ENCODE measurements at places on chromosomes 6 and 20.

DNA sequence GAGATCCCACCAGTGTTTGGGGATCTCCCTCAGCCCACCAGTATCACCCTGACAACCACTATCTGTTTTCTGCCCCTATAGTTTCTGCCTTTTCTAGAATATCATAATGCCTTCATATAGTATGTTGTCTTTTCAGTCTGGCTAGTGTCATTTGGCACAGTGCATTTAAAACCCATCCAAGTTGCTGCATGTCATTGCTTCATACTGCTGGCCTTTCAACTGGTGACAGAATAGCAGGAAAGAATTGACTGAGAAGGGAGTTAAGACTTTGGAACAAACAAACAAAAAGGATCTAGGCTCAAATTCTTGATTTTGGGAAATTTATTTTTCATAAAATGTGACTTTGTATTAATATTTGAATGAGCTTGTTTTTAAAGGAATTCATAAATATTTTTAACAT lies 4.5 kb downstream of the LMBRD1 start:
- no peak for DNase-seq

GRCh38 chr6:170438861-170439260 lies 114.2 kb downstream of the PSMB1 start:
- no peak for DNase-seq

GRCh38 chr6:144893680-144894151 lies 608.6 kb downstream of the UTRN start:
- DNase-seq: no peak

DNA sequence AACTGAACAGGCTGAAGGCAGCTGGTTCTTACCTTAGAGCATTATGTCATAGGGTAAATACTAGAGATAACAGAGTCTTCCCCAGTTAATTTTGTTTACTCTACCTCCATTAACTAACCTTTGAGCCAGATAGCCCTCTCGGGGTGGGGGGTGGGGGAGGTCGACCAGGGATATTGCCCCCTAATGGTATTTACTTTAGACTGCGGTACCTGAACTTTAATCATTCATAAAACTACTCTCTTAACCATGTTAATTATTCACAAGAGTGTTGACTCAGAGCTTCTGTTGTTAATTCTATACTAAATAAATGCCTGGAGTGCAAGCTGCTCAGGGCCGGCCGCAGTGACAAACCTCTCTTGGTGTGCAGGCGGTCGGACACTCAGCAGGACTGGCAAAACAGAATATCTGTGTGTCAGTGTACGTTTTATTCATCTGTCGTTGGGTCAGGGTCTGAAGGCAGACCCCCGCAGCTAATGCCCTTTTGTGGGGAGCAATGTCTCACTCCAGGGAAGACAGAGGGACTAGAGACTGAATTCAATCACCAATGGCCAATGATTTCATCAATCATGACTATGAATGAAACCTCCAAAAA lies 152.4 kb upstream of the COL21A1 start:
- no peak for DNase-seq

GRCh38 chr6:29141606-29142005 lies 29.1 kb upstream of the OR2J2 start:
- DNase-seq: no peak

GRCh38 chr20:60204601-60205000 lies 246.4 kb downstream of the CDH26 start:
- no peak for DNase-seq

DNA sequence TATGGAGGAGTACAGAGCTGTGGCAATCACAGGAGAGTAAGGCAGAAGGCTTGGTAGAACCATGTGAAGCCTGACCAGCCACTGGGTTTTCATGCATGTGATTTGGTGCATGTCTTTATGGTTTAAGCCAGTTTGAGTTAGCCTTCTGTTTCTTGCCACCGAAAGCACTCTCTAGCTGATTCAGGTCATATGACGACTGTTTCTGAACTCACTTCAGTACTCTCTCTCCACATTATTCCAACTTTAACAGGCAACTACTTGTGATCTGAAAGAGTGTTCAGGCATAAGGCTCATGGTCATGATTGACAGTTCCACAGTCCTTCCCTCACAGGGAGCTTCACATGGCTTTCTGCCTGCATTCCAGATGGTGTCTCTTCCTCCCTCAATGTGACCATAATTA lies 63.3 kb upstream of the TAB2 start:
- no peak for DNase-seq

DNA sequence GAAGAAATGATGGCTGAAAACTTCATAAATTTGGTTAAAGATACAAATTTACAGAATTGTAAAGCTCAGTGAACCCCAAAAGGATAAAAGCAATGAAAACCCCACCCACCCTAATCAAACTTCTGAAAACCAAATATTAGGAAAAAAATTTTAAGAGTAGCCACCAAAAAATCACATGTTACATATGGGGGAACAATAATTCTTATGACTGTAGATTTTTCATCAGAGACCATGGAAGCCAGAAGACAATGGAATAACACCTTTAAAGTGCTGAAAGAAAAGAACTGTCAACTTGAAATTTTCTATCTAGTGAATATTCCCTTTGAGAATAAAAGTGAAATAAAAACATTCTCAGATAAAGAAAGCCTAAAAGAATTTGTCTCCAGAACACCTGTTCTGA lies 24.4 kb downstream of the PROCR start:
- no peak for DNase-seq

GRCh38 chr20:51022803-51023616 lies at the start of gene KCNG1:
TSS of gene KCNG1 (minus strand) at chr20:51023107. CDS start at chr20:51010338, 12,769 bp downstream.
- DNase-seq: no peak

- no peak for DNase-seq
Measured at GRCh38 chr20:48092596-48093280, 307.5 kb upstream of the SULF2 start.

GRCh38 chr6:116036075-116036773 lies 24.5 kb downstream of the FRK start:
- no peak for DNase-seq

- no peak for DNase-seq
Measured at GRCh38 chr6:21593927-21594415, 420 bp downstream of the SOX4 start.

DNA sequence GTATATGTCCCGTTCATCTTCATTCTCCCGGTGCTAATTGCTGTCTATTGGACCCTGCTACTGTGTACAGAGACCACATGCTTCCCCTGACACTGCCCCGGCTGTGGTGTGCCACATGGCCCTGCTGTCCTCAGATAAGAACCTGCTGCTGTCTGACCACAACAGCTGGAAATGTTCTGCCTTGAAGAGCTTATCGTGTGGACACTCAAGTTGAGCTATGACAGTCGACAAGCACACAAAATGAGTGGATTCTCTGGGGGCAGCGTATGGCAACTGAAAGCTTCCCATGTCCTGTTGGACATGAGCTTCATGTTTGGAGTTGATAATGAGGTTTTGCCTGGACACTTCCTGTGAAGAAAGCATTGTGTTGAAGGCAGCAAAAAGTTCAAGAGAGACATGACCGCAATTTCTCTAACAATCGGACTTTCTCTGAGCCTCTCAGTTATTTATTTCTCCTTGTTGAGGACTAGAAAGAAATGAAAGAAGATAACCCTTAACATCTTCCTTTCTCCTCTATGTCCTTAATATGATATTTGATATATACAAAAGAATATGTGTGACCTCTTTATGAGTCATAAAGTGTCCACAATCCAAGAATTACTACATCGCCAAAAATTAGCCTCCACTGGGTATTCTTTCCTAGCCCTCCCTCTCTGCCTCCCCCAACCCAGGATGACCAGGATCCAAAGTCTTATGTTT lies 187.1 kb upstream of the TCF21 start:
- no peak for DNase-seq

DNA sequence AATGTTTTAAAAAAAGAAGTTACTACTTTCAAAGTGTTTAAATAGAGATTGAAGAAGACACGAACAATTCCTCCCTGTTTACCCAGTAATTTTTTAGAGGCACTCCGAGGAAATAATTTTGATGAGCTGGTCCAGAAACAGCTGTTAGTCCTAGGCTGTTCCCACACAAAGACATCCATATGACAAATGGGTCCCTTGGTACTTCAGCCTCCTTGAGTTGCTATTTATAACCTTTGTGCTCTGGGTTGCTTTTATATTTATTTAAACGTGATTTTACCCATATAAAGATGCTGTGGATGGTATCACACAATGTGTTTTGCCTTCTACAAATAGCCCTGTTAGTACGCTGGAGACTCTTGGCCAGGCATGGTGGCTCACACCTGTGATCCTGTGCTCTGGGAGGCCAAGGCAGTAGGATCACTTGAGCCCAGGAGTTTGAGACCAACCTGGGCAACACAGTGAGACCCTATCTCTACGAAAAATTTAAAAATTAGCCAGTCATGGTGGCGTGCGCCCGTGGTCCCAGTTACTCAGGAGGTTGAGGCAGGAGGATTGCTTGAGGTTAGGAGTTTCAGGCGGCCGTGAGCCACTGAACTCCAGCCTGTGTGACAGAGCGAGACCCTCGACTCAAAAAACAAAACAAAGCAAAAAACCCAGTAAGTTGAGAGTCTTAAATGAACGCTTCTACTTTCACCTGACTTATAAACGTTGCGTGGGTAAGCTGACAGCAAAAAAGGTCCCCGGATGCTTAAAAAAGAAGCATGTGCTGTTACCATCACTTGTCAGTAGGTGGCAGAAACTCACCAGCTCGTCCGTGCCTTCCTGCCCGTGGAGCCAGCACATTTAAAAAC lies 56.9 kb upstream of the ARMH2 start:
- no peak for DNase-seq

DNA sequence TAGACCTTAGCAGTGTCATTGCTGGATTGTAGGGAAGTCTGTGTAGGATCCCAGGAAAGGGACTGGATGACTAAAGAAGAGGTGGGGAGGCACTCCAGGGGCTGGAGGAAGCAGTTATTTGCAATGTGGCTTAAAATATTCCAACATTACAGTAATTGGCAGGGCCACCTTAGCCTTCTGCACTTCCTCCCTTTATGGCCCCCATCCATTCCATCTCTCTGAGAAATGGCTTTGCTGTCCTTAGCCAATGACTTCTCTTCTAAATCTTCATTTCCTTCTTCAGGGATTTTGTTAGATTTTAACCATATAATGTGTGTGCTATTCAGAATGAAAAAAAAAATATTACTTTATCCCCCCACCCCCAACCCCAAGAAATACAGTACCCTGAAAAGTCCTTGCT lies 6.4 kb downstream of the ADGRF5 start:
- DNase-seq: no peak

DNA sequence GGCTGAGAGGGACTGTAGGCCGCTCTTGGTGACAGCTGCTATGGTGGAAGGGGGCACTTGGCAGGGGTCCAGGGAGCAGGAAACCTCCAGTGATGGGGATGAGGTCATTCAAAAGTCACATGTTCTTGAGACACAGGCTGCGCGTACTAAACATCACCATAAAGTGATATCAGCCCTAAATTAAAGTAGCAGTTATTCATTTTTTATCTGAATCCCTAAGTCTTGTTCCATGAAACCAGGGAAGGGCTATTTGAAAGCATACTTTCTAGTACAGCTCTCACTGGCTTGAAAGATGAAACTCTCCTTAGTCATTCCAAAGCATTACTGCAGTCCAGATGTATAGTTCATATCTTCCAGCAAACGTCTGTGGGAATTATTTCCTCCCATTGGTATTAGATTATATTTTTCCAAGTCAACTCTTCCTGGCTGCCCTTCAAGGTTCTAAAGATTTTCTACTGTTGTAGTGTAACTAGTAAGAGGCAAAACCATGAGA lies 373.1 kb downstream of the CD109 start:
- DNase-seq: no peak

- no peak for DNase-seq
Measured at GRCh38 chr20:40232273-40232672, 456.8 kb downstream of the MAFB start.

DNA sequence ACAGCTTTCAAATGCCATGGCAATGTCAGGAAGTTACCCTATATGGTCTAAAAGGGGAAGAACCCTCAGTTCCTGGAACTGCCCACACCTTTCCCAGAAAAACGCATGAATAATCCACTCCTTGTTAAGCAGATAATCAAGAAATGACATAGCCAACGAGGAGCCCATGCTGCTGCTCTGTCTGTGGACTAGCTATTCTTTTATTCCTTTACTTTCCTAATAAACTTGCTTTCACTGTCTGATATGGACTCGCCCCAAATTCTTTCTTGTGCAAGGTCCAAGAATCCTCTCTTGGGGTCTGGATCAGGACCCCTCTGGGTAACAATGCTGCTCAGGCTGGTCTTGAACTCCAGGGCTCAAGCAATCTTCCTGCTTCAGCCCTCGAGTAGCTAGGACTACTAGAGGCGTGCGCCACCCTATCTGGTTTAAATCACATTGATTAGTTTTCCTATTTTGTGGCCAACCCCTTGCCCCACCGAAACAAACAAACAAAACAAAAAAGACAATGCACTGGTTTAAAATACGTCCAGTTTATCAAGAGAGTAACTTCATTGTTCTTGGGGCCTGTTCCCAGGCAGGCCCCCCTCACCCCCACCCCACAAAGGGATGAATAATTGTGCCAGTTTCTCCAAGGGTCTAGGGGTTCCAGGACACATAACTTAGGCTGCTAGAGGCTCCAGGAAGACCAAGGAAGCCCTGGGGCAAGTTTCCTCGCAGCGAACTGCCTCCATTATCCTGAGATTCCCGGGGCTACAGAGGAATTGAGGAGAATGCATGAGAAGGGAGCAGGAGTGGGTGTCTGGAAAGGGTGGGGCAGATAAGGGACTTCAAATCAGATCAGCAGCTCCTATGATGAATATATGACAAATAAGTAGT lies 10.1 kb upstream of the AKAP12 start:
- DNase-seq: no peak

GRCh38 chr6:26592649-26593048 lies 4.1 kb upstream of the ABT1 start:
- DNase-seq: no peak

- no peak for DNase-seq
Measured at GRCh38 chr6:15484140-15484539, 178.7 kb downstream of the DTNBP1 start.

DNA sequence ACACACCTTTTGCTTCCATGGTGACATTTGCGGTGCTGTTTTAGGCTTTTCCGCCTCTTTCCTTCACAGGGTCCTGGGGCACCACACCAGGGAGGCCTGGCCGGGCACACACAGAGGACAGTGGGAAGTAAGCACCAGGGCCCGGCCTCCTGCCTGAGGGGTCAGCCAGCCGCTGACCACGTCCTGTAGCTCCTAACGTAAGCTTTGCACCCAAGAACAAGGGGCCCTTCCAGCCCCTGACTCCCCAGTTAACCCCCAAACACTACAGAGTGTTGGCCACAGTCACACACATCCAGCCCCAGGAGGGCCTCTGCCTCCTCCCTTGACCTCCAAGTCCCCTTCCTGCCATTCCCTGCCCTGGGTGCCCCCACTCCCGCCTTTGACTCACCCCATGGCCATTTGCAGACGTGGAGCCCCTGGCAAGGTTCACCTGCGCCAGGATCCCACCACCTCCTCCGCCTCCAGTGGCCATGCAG lies 54.7 kb downstream of the YTHDF1 start:
- peak; percentile 84 for DNase-seq

DNA sequence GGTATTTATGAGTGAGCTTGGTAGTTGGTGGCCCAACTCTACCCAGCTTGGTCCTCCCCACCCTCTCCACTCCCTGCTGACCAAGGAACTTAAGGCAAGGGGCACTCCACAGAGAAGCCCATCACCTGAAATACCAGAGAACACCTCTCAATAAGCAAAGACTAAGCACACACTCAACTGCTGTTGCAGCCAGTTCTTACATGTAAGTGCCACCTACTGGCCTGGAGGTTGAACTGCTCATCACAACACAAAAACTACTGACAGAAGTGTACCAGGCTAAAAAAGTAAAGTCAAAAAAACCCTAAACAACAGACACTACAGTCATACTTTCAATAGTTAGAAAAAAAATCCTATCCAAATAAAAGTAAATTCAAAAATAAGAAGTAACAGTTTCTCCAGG lies 146.2 kb downstream of the FAM83B start:
- DNase-seq: no peak

- no peak for DNase-seq
Measured at GRCh38 chr6:111503194-111503593, 20.2 kb upstream of the REV3L start.

- DNase-seq: no peak
Measured at GRCh38 chr6:25550631-25551030, 101.4 kb upstream of the SCGN start.

Measured in chondrocyte (in vitro differentiated cells).